ENCODE measurements at places on chromosomes 3 and 15. TPM values are rescaled to one million over a fixed set of nuclear protein-coding genes. Genes with fewer than 3 reads are reported as not detected.

The LRRC31 gene
- not detected for total RNA-seq

The DAZL gene
- not detected for total RNA-seq

The GHRL gene
- 0.30 TPM for total RNA-seq

DNA sequence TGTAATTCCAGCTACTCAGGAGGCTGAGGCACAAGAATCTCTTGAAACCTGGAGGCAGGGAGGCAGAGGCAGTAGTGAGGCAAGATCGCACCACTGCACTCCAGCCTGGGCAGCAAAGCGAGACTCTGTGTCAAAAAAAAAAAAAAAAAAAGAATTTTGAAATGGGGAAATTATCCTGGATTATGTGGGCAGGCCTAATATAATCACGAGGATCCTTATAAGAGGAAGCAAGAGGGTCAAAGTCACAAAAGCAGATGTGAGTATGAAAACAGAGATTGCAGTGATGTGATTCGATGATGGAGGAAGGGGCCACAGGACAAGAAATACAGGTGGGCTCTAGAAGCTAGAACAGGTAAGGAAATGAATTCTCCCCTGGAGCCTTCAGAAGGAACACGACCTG, 159.6 kb downstream of the LEKR1 start:
- no peak for DNase-seq

The LEKR1 gene
- total RNA-seq, result 0.53 TPM

GRCh38 chr3:25041871-25042584, 386.0 kb upstream of the RARB start:
- DNase-seq, result no peak

DNA sequence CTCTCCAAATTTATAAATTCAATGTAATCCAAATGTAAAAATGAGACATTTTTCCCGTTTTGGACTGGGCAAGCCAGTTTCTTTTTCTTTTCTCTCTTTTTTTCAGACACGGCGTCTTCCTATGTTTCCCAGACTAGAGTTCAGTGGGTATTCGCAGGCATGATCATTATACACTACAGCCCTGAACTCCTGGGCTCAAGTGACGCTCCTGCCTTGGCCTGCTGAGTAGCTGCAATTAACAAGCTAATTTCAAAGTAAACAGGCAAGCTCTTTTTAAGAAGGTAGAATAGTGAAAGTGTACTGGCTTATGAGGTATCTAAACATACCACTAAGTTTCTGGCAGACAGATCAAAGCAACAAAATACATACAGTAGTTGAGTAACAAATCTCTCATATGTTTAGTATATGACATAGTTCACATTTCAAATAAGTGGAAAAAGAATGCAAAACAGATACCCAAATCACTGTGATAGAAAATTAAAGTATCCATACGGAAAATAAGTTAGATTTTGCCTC, 13.5 kb downstream of the HIGD1A start:
- no peak for DNase-seq

The IL17RD gene
- total RNA-seq, result 0.05 TPM

The LPP gene
- 34.7 TPM for total RNA-seq
